ENCODE measurements at places on chromosomes 4 and X.

- DNase-seq: peak; percentile 95
These were observed 22.8 kb downstream of the CFAP99 start for GRCh38 chr4:2441393-2442174.

DNA sequence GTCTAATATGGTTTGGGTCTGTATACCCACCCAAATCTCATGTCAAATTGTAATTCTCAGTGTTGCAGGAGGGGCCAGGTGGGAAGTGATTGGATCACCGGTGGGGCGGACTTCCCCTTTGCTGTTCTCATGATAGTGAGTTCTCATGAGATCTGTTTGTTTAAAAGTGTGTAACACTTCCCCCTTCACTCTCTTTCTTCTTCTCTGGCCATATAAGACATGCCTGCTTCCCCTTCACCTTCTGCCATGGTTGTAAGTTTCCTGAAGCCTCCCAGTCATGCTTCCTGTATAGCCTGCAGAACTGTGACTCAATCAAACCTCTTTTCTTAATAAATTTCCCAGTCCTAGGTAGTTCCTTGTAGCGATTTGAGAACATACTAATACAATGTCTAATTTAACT is 19.7 kb upstream of the SCRG1 start:
- DNase-seq: no peak

GRCh38 chrX:50963842-50964241 is 53.3 kb downstream of the BMP15 start:
- no peak for DNase-seq

GRCh38 chr4:174406383-174406782 is 115.9 kb downstream of the HPGD start:
- no peak for DNase-seq
